ENCODE measurements at places on chromosomes 1 and 21. TPM values are rescaled to one million over a fixed set of nuclear protein-coding genes. Genes with fewer than 3 reads are reported as not detected.

TNNI3K gene
- 0.99 TPM for total RNA-seq

FCRL5 gene
- total RNA-seq = 0.23 TPM

SPATA21 gene
- total RNA-seq = not detected

CLEC20A gene
- total RNA-seq = 1.8 TPM

ERICH3 gene
- total RNA-seq = 0.12 TPM

UBR4 gene
- total RNA-seq = 162 TPM

ASAP3 gene
- 40.1 TPM for total RNA-seq

DIO1 gene
- 8.6 TPM for total RNA-seq
